ENCODE measurements at places on chromosomes 6 and 20. TPM values are rescaled to one million over a fixed set of nuclear protein-coding genes. Genes with fewer than 3 reads are reported as not detected.

GRCh38 chr20:34896086-34896621 lies 19.7 kb downstream of the ACSS2 start:
- peak; percentile 81 for DNase-seq

DNA sequence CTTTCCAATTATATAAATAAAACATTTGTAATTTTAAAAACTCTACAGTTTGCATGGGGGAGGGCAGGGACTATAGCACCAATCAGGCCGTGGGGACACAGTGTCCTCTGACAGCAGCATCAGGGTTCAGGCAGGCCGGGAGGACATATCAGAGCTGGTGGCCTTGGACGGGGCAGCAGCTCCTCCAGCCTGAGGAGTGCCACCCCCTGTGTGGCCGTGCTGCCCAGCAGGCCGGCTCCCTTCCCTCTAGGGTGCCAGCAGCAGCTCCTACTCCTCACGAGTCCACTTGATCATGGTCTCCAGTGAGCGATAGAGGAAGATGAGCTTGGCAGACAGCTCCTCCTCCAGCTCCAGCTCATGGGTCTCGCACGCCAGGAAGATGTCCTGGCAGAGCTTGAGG lies 144.0 kb upstream of the PHACTR3 start:
- DNase-seq: no peak

DNA sequence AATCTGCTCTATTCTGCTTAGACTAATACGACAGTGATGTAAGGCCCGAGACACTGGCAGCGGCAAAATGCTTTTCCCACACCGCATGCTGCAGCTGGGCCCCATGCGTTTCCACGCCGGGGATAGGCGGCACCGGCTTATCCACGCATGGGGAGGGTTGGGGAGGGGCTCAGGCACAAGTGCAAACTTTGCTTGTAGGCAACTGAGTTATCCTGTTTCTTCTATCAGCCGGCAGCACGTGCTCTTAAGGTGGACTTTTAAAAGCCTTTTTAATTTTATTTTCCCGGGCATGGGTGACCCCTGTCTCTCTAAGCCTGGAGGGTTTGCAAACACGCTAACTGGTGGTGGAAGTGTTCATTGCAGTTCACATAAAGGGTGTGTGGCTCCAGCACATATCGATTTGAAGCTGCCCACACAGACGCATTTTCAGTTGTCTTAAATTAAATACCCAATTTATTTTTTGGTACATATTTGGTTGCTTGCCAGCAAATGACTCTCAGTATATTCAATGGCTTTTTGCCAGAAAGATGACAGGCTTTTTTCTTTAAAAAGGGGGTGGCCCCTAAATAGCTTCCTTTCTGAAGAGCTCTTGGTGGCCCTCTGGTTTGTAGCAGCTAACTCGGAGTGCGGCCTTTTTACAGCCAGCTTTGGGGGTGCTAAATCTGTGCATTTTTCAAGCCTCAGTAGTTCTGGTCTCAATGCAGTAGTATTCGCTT lies 561.8 kb upstream of the AGPAT4 start:
- DNase-seq: no peak

DNA sequence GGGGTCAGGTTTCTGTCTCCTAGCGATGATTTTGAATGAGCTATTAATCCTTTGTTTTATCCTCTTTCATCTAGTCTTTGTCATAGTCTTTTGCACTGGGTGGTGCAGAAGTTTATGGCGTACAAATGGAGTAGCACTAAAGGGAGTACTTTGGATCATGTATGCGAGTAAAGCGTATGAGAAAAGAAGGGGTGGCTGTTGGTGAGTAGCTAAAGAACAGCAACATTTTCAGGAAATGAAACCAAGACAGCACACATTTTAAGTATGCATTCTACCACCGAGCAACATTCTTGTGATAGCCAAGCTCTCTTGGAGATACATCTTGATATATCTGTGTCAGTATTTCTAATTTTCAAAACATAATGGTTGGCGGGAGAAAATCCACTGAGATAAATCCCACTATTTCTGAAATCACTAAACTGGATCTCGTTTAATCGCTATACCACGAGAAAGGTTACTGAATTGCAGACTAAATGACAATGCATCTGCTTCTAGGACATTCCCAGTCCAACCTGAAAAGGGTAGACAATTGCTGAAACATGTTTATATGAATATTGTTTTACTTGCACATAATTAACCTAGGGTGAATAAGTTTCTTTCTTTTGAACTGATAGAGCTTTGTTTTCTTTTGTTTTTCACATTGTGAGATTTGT lies 196.1 kb downstream of the TRIM27 start:
- no peak for DNase-seq

DNA sequence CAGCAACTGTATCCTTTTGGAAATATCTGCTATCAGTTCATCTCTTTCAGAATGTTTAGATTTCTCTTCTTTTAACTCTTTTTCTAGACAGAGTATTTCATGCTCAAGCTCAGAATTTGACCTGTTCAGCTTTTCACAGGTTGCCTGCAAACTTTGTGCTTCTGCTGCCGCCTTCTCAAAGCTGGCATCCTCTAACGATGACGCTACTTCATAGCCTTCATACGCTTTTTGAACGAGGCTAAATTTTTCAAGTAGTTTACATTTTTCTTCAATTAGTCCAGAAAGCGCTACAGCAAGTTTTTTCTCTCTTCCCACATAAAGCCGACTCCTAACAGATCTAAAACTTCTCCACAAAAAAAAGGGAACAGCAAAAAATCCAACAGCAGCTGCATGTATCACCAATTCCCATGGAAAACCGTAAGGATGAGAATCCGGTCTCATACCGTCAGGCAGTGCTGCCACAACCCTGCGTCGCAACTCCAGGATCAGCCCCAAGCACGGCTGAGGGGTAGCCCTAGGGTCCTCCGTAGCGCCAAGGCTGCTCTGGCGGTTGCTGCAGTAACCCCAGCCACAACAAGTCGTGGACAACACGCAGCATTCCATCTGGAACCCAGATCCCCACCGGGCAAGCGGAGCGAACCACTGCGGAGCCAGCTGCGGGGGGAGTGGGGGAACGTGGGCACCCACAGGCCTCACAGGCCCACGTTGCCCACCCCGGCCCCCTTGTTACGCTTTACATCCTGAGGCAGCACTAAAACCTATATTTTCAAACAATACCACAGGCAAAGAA lies 30.6 kb downstream of the DACT2 start:
- DNase-seq: no peak

Gene CST7
- total RNA-seq: not detected

DNA sequence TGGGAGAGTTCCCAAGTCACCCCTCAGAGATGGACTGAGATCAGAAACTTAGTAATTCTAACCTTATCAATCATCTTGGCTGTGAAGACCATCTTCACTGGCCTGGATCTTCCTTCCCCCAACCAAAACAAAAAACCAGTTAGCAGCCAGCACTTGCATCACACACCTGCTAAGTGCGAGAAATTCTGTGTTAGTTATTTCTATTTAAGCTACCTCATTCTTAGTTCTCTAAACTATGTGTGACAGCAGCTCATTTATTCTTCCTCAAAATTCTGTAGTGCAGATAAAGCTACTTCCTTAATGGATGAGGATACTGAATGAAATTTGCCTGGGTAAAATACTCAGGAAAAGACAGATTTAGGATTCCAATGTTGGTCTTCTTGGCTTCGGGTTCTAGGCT lies 18.2 kb upstream of the TAGAP start:
- no peak for DNase-seq

GRCh38 chr20:17500271-17500670 lies 30.9 kb downstream of the BFSP1 start:
- DNase-seq: no peak

DNA sequence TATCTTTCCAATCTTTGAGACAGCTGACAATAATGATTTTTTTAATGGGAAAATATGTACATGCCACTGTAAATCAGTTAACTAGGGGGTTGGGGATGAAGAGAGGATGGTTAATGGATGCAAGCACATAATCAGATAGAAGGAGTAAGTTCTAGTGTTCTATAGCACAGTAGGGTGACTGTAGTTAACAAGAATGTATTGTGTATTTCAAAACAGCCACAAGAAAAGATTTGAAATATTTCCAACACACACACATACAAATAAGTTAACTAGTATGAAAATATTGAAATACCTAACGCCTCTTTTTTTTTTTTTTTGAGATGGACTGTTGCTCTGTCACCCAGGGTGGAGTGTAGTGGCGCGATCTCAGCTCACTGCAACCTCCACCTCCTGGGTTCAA lies 153.4 kb upstream of the SALL4 start:
- no peak for DNase-seq

DNA sequence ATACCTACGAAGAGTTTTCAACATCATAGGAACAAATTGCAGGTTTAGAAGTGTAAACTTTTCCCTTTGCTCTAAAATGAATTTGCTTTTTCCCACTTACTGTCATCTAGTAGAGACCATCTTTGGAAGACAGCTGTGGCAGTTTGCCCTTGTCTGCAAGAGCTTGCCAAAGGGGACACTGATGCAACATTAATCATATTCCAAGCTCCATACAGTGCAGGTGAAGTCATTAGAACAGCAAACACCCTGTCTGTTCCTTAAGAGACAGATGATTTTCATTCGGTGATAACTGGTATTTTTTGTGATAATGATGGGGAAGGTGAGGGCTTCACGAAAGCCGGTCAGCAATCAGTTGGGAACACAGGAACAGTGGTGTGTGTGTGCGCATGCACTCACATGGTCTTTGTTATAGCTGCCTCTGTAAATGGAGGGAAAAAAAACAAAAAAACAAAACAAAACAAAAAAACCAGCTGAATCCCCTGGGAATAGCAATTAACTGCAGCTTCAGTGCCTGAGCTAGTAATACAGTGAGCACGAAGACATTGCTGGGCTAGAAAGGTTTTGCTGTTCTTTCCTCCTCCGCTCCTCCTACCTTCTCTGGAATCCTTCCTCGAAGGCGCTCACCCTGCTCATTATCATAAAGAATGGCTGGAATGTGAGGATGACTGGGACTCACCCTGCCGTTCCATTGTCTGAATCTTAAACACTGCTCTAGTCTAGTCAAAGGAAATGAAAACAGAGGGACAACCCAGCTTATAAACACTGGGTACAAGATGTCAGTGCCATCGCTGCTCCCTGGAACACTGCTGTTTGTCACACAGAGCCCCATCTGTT lies 35.2 kb upstream of the KIF13A start:
- peak; percentile 80 for DNase-seq

DNA sequence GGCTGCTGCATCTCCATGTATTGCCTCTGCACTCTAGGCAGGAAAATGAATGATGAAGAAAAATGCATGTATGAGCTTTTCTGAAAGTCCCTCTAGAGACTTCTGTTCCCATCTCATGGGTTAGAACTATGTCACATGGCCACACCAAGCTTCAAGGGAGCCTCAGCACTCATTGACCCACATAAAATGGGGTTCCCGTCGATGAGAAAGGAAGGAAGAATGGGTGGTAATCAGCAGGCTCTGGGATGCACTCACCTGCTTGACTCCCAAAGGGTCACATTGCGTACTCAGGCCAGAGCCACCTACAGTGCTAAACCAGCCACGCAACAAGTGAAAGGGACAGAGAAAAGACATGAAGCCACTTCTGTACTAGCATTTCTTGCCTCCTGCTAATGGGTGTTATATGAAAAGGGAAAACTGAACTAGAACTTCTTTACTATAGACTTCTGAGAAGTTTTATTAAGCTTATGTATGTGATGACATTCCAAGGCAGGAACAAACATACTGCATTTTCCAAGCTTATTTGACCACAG lies 95.8 kb upstream of the GCM1 start:
- DNase-seq: no peak

DNA sequence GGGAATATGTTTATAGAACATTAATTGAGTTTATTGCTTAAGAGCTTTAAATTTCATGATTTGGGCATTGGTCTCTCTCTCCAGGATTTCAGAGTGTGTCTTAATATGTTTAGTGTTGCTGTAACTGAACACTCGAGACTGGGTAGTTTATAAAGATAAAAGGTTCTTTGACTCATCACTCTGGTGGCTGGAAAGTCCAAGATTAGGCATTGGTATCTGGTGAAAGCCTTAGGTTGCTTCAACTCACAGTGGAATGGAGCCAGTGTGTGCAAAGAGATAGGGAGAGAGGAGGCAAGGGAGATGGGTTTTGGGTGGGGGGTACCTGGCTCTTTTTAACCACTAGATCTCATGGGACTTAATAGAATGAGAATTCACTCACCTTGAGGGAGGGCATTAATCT lies 35.6 kb upstream of the DTNBP1 start:
- no peak for DNase-seq

GRCh38 chr6:31659649-31660380 lies 763 bp downstream of the C6orf47 start:
- no peak for DNase-seq

DNA sequence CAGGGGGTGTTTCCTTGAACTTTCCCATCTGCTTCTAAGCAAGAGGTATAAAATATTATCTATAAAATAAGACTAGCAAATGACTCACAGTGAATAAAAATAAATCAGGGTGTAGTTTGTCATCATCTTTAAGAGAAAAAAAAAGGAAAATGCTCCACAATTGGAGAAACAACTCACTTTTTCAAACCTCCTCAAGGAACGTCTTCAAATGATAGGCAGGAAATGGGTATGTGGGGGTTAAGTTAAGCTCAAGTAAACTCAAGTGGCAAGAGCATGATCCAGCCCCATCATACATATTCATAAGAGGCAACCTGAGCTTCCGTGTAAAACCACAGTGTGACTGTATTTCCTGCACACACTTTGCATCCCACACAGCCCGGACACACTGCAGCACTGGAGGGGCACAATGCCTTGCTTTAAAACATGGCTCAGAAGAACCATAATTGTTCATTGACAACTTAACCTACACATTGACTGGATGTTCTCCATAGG lies 58.5 kb upstream of the CEP85L start:
- DNase-seq: no peak

DNA sequence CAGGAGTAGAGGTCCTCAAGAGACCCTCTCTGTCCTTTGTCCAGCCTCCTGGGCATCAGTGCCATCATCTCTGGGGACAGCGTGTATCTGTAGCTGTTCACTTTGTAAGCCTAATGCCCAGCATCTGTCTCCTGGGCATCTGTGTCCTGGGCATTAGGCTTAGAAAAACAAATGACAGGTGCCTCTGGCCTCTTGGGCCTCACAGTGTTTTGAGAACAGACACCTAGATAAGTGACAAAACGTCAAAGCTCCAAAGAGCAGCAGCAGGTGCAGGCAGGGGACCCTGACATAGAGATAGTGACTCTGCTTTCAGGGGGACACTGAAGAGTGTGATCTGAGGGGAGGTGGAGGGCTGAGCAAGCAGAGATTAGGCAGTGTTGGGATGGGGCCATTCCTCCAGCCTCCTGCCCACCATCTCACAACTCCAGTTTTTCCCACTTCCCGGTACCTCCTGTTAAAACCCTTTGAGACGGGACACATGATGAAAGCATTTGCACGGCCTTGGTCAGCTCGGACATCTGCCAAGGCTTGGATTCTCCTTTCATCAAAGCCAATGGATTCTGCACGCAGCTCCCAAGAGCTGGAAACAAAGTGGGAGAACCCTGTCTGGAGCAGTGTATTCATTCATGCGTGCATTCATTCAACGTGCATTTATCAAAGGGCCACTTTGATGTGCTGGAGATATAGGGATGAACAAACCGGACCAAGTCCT lies 55.5 kb upstream of the CD93 start:
- DNase-seq: no peak

Gene SLC12A5
- 0.43 TPM for total RNA-seq

- DNase-seq: peak; percentile 65
Measured at GRCh38 chr20:63978319-63979228, 868 bp downstream of the SAMD10 start.

Gene PRSS35
- 0.07 TPM for total RNA-seq

- DNase-seq: no peak
Measured at GRCh38 chr6:53977551-53977950, 133.7 kb upstream of the MLIP start.

Gene LPA
- not detected for total RNA-seq
